ENCODE measurements at places on chromosomes 16 and 17. TPM values are rescaled to one million over a fixed set of nuclear protein-coding genes. Genes with fewer than 3 reads are reported as not detected.

The PNMT gene
- total RNA-seq, result 6.2 TPM

The VASN gene
- 12.3 TPM for total RNA-seq

The TBCD gene
- 105 TPM for total RNA-seq

The RDM1 gene
- total RNA-seq, result 1.5 TPM

The KIF19 gene
- 19.7 TPM for total RNA-seq

The ACBD4 gene
- total RNA-seq, result 23.6 TPM

The DNASE1L2 gene
- 15.1 TPM for total RNA-seq

The DHRS11 gene
- 29.2 TPM for total RNA-seq

The KRT14 gene
- not detected for total RNA-seq

Measured in dorsolateral prefrontal cortex (tissue), 122 donors.